ENCODE measurements at places on chromosomes 11 and 22. TPM values are rescaled to one million over a fixed set of nuclear protein-coding genes. Genes with fewer than 3 reads are reported as not detected.

GRCh38 chr11:2869561-2870427, 15.8 kb downstream of the CDKN1C start:
- peaks cover 23% of the 10 kb centered on the region for H3K27me3 ChIP-seq
- H3K4me1 ChIP-seq = no peaks in the 10 kb centered on the region
- no peaks in the 10 kb centered on the region for H3K36me3 ChIP-seq
- DNase-seq = no peak

DNA sequence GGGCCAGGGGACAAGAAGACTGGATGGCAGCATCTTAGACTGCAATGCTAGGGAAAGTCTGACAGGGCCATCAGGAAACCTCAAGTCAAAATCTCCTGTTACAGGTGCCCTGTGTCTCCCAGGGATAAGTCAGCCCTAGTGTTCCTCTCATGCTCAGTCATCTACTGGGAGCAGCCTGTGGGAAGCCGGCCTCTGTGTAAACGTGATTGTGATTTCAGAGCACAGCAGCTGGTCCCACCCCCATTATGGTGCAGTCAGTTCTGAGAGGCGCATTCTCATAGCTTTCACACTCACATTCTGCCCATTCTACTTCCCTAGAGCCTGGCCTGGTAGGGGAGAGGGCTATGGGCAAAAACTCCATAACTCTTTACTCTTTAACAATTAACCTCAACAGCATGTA, 7.2 kb upstream of the SLN start:
- no peaks in the 10 kb centered on the region for H3K36me3 ChIP-seq
- H3K27ac ChIP-seq = no peak overlapping the region
- no peaks in the 10 kb centered on the region for H3K27me3 ChIP-seq
- no peak overlapping the region for H3K4me3 ChIP-seq
- H3K4me1 ChIP-seq = no peaks in the 10 kb centered on the region

GRCh38 chr11:93740730-93741093, 583 bp downstream of the TAF1D start:
- peaks cover 78% of the 10 kb centered on the region for H3K4me1 ChIP-seq

DNA sequence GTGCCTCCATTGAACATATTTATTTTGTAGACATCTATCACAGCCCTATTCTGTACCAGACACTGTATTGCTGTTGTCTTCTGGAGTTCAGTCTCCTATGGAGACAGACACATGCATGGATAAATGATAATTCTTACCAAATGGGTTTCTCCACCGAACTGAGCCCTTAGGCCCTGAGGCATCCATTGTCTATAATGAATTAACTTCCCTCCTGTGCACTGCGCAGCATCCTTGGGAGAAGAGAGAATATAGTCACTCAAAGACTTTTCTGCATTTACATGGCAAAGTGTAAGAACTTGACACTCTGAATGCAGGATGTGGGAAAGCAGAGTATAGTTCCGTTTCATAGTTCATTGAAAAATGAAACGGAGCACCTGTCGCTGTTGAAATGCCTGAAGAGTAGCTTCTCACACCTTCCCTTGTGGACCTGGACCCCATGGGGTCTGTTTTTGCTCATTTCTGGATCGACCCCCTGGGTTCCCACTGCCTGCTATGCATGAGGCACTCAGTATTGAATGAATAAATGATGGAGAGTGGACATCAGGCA, 6.2 kb downstream of the ZNRF3 start:
- H3K4me3 ChIP-seq = no peak overlapping the region
- peaks cover 42% of the 10 kb centered on the region for H3K4me1 ChIP-seq
- no peak overlapping the region for H3K27ac ChIP-seq
- no peak for DNase-seq
- no peaks in the 10 kb centered on the region for H3K27me3 ChIP-seq
- no peaks in the 10 kb centered on the region for H3K36me3 ChIP-seq

DNA sequence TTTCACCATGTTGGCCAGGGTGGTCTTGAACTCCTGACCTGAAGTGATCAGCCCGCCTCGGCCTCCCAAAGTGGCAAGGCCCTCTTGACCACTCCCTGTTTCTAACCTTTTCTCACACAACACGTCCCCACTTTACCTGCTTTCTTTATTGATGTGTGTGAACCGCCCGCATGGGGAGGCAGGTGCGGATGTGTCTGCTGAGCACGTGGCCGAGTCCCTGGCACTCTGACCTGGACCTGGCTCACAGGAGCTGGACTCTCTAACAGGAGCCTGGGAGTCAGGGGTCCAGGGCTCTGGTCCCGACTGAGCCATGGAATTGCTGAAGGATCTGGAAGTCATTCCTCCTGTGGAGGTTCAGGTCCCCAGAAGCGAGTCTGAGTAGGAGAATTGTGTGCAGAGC, 40.0 kb downstream of the C11orf96 start:
- H3K36me3 ChIP-seq = no peaks in the 10 kb centered on the region
- no peak for DNase-seq
- peaks cover 19% of the 10 kb centered on the region for H3K4me1 ChIP-seq
- H3K4me3 ChIP-seq = no peak overlapping the region

GRCh38 chr22:32911503-32911902, 110.0 kb downstream of the TIMP3 start:
- H3K36me3 ChIP-seq = no peaks in the 10 kb centered on the region
- H3K27me3 ChIP-seq = no peaks in the 10 kb centered on the region
- no peak for DNase-seq
- H3K4me1 ChIP-seq = no peaks in the 10 kb centered on the region
- no peak overlapping the region for H3K4me3 ChIP-seq

DNA sequence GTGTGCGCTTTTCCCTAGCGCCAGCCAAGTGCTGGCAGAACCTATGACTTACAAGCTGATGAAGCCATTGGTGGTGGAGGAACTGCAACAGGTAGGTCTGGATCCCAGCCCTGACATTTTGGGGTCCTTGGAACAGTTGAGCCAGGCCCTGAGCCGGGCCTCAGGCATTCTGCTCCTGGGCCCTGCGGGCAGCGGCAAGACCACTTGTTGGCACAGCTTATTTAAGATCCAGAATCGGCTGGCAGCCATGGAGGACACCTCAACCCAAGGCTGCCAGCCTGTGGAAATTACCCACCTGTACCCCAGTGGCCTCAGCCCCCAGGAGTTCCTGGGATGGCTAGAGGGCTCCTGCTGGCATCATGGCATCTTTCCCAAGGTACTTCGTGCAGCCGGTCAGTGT, 49.7 kb downstream of the DNHD1 start:
- no peak overlapping the region for H3K27ac ChIP-seq
- H3K4me1 ChIP-seq = peaks cover 14% of the 10 kb centered on the region
- no peak for DNase-seq
- H3K27me3 ChIP-seq = no peaks in the 10 kb centered on the region
- no peaks in the 10 kb centered on the region for H3K36me3 ChIP-seq
- H3K4me3 ChIP-seq = no peak overlapping the region

GRCh38 chr11:116607027-116607426, 165.8 kb downstream of the BUD13 start:
- no peaks in the 10 kb centered on the region for H3K27me3 ChIP-seq
- no peaks in the 10 kb centered on the region for H3K4me1 ChIP-seq
- no peak overlapping the region for H3K27ac ChIP-seq
- no peaks in the 10 kb centered on the region for H3K36me3 ChIP-seq
- DNase-seq = no peak

- H3K27ac ChIP-seq = no peak overlapping the region
- H3K4me1 ChIP-seq = peaks cover 3% of the 10 kb centered on the region
- no peak overlapping the region for H3K4me3 ChIP-seq
These were observed 7.4 kb downstream of the WEE1 start for GRCh38 chr11:9580894-9581293.

GRCh38 chr11:58121096-58121495, 4.2 kb downstream of the OR9I1 start:
- no peak for DNase-seq
- no peaks in the 10 kb centered on the region for H3K4me1 ChIP-seq
- H3K4me3 ChIP-seq = no peak overlapping the region

Gene DNAJB7
- not detected for total RNA-seq

- H3K4me3 ChIP-seq = no peak overlapping the region
- H3K27me3 ChIP-seq = no peaks in the 10 kb centered on the region
- no peaks in the 10 kb centered on the region for H3K36me3 ChIP-seq
- peaks cover 21% of the 10 kb centered on the region for H3K4me1 ChIP-seq
These were observed 45.0 kb downstream of the TEAD1 start for GRCh38 chr11:12719221-12719620.

GRCh38 chr11:33692013-33692504, 8.6 kb downstream of the C11orf91 start:
- DNase-seq = peak; percentile 90
- no peaks in the 10 kb centered on the region for H3K36me3 ChIP-seq
- H3K27me3 ChIP-seq = no peaks in the 10 kb centered on the region
- H3K4me3 ChIP-seq = no peak overlapping the region
- H3K4me1 ChIP-seq = peaks cover 77% of the 10 kb centered on the region

DNA sequence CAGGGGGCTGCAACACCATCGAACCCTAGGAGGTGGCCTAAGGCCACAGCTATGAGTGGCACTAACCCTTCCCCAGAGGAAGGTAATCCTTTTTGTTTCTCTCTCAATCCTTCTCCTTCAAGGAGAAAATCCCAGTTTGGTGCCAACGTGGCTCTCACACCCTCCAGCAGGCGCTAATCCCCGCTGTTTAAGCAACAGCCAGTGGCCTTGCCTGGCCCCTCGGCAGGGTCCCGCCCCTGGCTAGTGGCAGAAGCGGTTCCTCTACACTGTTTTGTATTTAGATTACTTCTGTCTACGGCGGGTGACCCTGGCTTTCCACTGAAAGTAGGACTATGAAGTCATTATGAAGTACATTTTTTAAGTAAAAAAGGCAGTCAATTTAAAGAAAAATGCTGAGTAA, 15.5 kb downstream of the GNAZ start:
- H3K36me3 ChIP-seq = no peaks in the 10 kb centered on the region
- H3K27me3 ChIP-seq = no peaks in the 10 kb centered on the region
- H3K4me1 ChIP-seq = no peaks in the 10 kb centered on the region
- H3K4me3 ChIP-seq = no peak overlapping the region

DNA sequence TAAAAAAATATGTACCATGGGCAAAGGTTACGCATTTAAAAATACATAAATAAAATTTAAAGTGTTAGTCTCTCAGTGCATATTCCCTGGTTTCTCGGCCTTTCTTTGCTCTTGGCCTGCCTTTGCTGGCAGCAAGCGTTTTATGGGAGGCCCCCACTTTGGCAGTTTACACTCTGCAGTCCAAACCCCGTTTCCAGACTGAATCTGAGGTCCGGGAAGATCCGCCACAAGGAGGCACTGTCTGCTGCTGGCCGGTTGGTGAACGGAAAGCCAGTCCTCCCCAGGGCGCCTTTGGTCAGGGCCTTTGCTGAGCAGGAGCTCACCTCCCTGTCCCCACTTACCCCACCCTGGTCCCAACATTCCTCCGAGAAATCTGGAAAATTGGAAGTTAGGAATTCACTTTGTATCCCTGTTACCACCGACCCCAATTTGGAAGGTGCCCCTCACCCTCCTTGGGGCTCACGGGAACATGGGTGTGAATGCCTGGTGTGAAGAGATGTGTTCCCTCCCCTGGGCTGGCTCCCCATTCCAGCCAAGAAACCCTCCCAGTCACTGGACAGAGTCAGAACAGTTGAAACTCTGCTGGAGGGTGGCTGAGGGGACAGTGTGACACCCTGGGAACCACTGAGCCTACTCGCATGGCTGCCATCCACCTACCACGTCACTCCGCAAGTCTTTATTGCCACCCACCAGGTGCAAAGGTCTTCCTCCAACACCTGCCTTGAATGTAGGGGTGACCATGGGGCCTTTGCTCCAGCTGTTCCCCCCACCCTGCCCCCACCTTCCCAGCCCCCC, 9.4 kb upstream of the SF1 start:
- peak; percentile 75 for DNase-seq
- no peaks in the 10 kb centered on the region for H3K27me3 ChIP-seq
- H3K4me3 ChIP-seq = no peak overlapping the region
- peaks cover 5% of the 10 kb centered on the region for H3K4me1 ChIP-seq

- H3K27me3 ChIP-seq = no peaks in the 10 kb centered on the region
- peaks cover 25% of the 10 kb centered on the region for H3K4me1 ChIP-seq
These were observed 237.5 kb downstream of the MIAT start for GRCh38 chr22:26894766-26895485.

Gene PHRF1
- total RNA-seq = 34.3 TPM
